Nucleus accumbens (tissue), 56 donors: ENCODE measurements at places on chromosomes 5 and 9.

DNA sequence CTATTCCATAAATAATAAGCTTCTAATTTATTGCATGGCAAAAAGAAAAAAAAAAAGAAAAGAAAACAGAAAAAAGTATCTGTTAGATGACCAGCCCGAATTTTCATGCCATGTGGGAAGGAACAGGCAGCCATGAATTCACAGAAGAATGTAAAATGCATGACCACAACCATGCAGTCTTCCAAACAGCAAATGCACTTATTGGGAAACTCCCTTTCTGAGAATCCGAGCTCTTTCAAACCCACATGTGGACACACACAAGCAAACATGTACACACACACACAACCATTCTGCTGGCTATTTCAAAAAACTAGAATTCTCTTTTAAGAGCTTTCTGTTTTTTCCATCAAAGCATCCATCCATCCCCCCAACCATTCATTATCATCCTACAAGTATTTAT is 236.1 kb downstream of the DNAH5 start:
- DNase-seq = no peak

DNA sequence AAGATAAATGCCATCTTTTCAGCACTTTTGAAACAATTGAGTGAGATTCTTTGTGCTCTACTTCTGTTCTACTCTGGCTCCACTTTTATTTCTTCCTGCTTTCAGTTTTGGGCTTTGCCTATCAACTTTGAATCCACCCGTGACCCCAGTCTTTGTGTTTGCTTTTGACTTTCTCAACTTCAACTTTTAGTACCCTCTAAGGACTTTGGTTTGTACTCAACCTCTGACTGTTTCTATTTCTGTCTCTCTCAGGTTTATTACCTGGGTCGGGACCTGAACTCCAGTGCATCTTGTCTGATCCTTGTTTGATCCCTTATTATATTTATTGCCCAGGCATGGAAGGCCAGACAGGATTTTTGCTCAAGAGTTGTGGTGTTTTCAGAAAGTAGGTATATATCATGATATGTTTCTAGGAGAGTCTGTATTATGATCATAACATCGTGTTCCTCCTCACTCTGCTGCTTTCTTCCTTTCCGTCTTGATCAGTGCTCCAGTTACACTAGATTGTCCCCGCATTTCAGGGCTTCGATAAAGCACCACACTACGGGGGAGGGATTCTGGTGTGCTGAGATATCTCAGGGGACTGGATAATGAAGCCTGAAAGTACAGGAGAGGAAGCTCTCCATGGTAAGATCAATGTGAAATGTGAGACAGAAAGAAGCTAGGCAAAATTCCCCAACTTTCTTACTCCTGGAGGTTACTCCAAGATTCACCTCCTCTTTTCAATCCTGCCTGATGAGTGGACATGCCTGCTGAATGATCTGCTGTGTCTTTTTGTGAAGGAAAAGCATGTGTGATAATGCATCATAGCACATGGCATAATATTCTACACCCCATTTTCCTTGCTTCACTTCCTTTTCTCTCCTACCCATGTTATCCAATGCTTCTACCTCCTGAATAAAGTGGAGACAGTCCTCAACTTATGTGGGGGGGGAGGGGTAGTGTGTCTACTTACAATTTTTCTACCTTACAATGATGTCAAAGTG is 155.5 kb upstream of the GRIN3A start:
- DNase-seq = no peak

- no peak for DNase-seq
These were observed 23.6 kb downstream of the MARCHF3 start for GRCh38 chr5:127006744-127007143.

DNA sequence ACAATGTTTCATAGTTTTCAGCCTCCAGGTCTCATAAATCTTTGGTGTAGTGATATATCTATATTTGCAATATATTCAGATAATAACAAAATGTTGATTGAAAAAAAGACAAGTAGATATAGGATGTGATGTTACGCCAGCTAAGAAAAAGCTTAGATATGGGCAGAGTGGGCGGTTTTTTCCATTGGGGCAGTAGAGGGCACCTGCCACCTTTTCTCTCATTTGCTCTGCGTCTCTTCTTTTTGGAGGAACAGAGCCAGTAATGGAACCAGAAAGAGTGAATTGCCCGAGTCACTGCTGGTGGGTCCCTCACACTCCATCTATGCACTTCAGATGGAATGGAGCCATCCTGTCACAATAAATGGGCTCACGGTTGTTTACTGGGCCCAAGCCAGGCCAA is 62.1 kb upstream of the FANCC start:
- DNase-seq = no peak

GRCh38 chr5:139051392-139051791 is 146.8 kb downstream of the SIL1 start:
- no peak for DNase-seq

DNA sequence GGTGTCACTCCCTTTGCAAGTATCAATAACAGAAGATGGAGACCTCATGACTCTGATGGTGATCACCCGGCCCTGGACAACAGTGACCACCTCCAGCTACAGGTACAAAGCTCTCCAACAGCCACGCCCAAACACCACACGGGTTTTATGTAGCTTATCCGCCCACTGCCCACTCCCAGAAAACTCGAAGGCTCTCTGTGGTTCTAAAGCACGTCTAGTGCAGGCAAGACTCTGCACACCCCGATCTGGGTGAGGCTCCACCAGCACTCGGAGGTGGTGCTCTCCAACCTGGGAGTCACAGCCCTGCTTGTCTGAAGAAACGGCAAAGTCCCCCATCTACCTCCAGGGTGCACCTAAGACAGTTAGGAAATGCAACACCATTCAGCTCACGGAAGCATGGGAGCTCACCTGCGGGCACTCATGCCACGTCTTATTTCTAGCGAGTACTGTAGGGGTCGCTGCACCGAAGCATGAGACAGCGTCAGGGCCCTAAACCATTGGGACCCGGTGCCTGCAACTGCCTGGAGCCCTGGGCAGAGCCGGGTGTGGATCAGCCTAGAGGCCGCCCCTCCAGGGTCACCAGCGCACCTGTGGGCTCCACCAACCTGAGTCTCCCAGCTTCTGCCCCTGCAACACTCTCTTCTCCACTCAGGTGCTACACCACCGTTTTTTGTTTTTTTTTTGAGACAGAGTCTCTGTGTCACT is 58.1 kb upstream of the ZNF354A start:
- no peak for DNase-seq

DNA sequence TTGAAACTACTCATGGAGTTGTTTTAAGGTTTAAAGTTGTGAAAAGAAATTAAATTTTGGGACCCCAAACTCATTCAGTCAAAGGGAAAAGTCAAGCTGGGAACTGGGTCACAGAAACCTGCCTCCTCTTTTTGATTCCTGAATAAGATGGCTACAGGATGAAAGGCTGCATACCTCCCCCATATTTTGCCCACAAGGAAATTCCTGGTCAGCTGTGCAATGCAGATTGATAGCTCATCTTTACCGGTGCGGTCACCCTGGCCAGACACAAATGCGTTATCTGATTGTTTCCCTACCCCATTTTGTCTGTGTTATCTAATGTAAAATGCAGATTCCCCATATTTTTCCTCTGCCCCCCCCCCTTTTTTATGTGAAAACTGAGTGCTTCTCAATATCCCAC is 1.3 kb downstream of the HAVCR2 start:
- DNase-seq = no peak

- no peak for DNase-seq
These were observed 50.1 kb downstream of the NUDT12 start for GRCh38 chr5:103512500-103512899.

DNA sequence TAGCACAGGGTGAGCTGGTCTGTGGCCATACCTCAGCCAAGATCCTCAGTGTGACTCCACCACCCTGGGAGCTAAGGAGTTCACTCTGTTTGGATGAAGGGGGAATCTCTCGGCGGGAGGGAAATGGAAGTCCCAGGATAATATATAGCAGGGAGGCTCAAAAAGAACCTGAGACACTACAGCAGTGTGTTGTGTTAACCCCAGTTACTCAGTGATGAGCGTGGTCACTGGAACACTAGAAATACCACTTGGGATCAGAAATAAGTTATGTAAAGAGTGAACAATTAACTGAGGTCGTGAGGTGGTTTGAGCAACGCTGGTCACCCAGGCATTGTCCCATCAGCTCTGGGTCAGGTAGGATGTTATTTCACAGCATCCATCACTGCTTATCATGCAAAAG is 59.3 kb upstream of the ADAMTS16 start:
- DNase-seq = no peak

DNA sequence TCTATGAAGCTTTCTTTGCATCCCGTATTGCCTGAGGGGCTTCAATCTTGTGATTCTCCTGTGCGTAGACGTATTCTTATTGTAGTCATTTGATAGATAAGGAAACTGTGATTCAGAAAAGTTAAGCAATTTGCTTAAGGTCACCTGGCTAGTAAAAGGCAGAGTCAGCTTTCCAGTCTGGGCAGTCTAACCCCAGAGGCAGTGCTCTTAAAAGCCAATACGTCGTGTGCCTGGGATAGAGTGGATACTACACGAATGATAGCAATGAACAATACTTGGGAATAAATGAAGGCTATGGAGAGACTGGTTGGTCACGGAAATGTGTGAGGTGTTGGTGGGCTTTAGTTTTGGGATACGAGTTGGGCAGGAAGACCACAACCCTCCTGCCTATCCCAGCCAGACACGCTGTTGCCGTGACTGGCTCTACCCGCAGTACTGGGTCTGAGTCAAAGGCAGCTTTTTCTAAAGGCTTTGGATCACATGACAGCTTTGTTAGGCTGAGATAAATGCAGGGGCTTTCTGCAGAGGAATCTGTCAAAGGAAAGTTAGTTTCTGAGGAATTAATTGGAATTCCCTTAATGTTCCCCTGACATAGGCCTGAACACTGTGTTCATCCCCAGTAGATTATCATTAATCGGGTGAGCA is 302.6 kb downstream of the KIF4B start:
- no peak for DNase-seq

- DNase-seq = no peak
These were observed 15.8 kb downstream of the DAB2IP start for GRCh38 chr9:121667214-121667613.

DNA sequence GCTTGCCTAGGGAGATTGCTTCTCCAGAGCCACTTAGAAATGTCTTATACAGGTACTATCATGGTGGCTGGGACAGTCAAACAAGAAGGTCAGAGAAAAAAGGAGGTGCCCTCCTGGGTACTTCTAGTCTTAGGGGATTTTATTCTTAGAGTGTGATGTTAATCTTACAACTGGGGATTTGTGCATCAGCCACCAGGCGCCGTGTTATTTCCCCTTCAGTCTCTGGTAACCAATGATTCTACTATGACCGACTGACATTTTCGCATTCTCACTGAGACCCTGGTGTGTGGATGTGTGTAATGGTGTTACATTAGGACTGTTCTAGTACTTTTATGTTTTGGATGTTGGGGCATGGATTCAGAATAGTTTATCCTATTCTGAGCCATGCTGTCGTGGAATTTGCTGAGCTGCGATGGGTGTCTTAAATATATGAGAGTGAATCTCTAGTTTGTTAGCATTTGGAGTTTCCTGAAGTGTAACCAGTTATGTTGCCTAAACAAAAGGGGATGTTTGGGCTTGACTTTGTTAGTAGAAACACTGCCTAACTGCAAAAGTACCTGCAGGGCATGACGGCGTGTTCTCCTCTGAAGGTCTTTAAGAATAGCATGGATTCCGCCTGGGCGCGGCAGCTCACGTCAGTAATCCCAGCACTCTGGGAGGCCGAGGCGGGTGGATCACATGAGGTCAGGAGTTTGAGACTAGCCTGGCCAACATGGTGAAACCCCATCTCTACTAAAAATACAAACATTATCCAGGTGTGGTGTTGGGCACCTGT is 175.2 kb upstream of the DAP start:
- no peak for DNase-seq

DNA sequence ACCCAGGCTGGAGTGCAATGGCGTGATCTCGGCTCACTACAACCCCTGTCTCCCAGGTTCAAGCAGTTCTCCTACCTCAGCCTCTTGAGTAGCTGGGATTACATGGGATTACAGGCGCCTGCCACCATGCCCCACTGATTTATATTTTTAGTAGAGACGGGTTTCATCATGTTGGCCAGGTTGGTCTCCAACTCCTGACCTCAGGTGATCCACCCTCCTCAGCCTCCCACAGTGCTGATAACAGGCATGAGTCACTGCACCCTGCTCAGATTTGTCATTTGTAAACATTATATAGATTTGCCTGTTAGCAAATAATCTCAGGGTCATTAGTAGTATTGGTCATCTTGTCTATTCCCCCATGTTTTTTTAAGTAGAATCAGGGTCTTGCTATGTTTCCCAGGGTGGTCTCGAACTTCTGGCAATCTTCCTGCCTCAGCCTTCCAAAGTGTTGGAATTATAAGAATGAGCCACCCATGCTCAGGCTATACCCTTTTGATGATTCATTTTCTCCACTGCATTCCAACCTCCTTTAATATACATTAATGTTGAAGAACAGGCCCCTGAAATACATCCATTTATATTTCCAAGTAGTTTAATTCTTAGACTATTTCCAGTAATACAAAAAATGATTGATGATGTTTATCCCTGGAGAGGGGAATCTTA is 17.3 kb downstream of the CENPH start:
- DNase-seq = no peak

DNA sequence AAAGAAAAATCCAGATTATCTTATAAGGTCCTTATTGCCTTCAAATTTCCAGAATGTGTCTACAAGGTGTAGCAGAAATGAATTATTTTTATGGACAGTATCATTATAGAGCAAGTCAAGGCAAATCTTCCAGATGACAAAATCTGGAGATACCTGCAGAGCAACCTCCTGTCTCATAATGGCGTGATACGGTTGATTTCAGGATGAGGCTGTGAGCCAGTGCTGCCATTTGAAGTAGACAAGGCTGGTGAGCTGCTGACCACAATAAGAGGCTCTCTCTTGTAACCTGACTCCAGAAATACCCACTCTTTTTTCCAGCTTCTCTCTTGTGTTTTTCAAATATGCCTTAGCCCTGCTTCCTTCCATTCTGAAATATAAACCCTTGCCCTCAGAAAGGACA is 108.2 kb downstream of the HTR1A start:
- no peak for DNase-seq

DNA sequence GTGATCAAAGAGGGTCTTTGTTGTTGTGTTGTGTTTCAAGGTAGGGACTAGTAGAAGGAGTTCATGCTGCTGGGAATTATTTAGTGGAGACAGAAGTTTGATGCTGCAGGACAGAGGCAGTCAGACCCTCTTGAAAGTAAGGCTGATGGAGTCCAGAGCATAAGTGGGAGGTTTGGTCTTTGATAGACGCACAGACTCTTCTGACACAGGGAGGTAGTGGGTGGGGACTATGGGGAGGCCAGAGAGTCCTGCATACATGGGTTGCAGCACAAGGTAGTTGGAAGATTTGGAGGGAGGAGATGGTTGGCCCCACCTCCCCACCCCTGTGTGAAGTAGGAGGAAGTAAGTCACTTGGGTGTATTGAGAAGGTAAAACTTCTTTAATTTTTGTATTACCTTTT is 2.4 kb upstream of the CCDC112 start:
- DNase-seq = no peak
